GM10248 (cell line): ENCODE measurements at places on chromosomes 13 and 19.

DNA sequence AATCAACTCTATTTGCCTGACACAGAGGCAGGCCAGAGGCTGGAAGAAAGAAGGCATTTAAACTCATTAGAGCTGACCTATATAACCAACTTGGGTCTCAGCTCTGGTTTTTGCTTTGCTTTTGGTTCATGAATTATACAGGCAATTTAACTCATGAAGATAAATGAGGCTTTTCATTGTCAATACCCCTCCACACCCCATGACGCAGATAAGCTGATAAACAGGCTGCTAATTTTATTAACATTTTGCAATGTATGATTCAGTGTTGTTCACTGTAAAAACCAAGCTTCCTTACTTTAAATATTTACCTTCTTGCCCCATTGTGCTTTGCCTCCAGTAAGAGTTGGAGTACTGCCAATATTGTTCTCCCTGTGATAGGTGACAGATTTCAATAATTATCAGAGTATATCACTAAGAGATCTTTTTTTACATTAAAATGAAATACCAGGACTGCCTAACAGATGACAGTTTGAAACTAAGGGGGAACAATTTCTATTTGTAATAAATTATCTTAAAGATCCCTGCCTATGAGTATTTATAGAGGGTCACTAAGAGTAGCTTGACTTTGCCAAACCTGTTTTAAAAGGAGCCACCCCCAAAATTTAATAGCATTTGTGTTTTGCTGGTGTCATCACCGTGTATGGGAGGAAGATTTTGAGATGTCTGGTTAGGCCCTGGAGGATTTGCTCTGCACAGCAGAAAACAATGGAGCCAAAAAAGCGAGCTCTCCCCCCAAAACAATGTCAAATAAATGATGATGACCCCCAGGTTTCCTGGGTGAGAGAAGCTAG lies 472.7 kb upstream of the NBEA start:
- no peak for DNase-seq

DNA sequence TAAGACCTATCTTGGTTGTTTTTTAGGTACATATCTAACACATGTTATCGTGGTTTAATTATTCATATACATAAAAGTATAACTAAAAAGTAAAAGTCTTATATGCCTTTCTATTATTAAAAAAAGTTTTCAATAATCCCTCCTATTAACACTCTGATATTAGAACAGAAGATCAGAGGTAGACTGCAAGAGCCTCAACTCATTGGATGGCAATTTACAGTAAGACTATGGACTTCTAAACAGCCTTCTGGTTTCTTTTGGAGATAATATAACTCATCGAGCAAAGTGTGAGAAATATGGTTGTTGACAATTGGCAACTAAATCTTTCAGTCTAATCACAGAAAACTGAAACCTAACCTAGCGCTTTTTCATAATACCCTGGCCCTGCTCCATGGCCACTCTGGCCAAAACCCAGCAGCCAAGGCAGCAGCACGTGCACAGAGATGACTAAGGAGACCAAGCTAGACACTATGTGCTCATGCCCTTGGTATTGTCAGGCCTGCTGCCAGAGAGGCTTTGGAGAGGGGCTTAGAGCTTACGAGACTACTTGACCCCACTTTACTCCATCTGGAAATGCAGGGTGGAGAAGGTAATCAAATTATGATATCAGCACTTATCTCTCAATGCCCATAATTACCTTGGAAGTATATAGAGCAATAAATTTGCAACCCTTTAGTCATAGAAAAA lies 40.6 kb upstream of the EEF1AKMT1 start:
- DNase-seq = no peak

- DNase-seq = no peak
Observed at GRCh38 chr19:39966617-39967016, 4.3 kb upstream of the PSMC4 start.

DNA sequence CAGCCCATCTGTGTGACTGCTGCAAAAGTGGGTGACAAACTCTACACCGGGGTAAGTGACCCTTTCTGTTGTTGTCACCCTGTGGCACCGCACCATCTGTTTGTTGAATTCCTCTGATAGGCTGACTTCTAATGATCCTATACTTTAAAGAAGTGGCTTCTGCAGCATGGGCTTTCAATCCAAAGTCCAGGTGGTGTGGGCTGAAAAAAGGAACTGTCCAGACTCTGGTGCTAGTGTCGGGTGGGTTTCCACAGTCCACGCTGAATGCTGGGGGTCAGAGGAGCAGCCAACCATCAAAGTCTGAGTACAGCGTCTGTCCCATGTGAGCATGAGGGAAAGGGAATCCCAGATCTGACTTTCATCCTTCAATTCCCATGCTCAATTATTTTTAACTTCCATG lies 31.6 kb upstream of the SPATA13 start:
- no peak for DNase-seq

- no peak for DNase-seq
Observed at GRCh38 chr13:81568824-81569223, 1227.9 kb upstream of the SPRY2 start.

- DNase-seq = no peak
Observed at GRCh38 chr13:56412856-56413255, 727.9 kb upstream of the PRR20A start.

DNA sequence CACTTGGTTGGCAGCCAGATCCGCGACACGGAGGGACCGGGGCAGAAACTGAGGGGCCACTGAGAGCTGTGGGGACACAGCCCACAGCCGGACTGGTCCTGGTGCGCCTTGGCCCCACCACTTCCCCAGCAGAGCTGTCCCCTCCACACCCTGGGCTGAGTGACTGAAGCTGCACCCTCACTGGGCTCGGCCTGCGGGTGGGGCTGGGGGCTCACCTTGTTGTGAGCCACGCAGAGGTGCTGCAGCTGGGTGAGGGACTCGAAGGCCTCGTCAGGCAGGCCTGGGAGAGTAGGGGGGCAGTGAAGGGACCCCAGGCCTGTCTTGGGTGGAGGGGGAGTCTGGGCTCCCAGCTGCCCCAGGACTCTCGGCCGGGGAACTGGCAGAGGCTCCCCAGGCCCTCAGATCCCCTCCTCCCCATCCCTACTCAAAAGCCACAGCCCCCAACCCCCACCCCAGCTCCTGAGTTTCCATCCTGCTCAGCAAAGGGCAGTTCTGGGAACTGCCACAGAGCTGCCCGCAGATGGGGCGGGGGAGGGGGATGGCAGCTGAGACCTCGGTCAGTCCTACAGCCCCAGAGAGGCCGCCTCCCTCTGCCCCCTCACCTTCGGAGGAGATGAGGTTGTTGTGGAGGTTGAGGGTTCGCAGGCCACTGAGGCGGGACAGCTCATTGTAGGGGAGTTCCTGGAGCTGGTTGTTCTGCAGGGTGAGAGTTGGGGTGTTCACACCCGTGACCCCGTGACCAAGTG lies 2.3 kb downstream of the PODNL1 start:
- no peak for DNase-seq

DNA sequence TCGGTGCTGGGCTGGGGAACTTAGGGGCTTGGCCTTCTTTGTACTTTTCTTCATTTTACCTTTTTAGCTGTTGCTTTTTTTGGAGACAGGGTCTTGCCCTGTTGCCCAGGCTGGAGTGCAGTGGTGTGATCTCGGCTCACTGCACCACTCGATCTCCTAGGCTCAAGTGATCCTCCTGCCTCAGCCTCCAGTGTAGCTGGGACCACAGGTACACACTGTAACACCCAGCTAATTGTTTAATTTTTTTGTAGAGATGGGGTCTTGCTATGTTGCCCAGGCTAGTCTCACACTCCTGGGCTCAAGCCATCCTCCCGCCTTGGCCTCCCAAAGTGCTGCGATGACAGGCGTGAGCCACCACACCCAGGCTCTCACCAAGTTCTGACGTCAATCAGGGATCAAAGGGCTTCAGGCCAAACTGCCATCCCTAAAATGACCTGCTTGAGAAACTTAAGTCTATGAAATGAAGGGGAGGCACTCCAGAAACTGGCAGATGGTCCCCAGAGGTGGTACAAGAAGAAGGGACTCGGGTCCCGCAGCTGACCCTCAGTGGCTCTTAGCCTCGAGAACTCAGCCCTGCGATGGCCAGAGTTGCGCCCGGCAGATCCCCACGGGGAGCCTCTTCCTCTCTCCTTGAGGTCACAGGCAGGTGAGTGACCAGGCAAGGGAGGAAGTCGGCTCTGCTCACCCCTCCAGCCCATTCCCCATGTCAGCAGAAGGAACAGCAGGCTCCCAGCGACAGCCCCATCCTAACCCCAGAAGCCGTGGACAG lies 61.7 kb downstream of the GNG7 start:
- no peak for DNase-seq

DNA sequence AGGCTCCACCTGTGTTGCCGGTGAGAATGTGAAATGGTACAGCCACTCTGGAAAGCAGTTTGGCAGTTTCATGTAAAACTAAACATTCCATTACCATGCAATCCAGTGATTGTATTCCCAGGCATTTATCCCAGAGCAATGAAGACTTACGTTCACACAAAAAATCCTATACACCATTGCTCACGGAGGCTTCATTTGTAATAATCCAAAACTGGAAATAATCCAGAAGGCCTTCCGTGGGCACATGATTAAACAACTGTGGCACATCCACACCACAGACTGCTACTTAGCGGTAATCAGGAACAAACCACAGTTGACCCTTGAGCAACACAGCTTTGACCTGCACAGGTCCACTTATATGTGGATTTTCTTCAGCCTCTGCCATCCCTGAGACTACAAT lies 339.7 kb downstream of the MTUS2 start:
- no peak for DNase-seq

DNA sequence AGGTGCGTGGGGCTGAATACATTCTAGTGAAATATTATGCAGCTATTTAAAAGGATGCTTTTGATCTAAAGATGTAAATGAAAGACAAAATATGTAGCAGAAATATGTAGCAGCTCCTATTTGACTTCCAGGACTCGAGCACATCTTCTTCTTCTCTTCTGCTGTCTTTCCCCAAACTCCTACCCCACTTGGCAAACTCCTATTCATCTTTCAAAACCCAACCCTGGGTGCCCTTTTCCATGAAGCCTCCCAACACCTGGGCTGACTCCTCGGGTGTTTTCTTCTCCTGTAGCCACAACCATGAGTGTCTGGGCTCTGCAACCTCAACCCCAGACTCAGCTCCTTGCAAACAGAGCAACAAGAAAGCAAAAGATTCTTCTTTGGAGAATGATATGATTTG lies 11.1 kb downstream of the ACER1 start:
- DNase-seq = no peak

GRCh38 chr13:72384879-72385278 lies 342.6 kb downstream of the MZT1 start:
- DNase-seq = no peak

DNA sequence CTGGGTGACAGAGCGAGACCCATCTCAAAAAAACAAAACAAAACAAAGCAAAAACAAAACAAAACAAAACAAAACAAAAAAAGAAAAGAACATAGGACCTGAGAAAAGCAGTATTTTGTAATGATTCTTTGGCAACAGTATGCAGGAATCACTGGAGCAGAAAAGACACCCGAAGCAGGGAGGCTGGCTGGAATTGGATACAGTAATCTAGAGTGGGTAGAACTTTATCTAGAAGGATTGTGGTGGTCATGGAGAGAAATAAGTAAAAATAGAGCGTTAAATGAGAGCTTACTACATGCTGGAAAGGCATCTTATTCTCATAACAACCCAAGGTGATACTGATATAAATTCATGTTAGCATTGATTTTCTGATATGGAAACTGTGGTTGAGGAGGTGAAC lies 51.2 kb downstream of the KLF5 start:
- DNase-seq = no peak

DNA sequence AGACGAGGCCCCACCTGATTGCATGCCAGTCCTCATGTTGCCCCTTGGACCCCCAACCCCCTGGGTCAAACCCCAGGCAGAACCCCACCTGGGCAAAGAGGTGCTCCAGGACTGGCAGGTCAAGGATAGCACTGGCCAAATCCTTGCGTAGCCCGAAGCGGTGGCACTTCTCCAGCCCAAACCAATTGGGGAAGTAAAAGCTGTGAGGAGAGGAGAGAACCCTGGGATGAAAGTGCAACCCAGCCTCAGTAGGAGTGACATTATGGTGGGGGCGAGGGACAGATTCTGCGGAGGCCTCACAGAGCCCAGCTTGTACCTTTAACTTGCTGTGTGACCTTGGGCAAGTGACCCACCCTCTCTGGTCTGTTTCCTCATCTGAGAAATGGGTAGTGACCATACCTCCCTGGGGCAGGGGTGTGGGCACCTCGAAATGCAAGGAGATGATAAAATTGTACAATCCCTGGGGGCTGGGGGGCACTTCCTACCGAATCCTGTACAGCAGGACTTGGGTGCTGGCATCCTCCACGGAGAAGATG lies 4.4 kb downstream of the JAK3 start:
- no peak for DNase-seq

- no peak for DNase-seq
Observed at GRCh38 chr13:48621056-48621455, 32.7 kb upstream of the CYSLTR2 start.

DNA sequence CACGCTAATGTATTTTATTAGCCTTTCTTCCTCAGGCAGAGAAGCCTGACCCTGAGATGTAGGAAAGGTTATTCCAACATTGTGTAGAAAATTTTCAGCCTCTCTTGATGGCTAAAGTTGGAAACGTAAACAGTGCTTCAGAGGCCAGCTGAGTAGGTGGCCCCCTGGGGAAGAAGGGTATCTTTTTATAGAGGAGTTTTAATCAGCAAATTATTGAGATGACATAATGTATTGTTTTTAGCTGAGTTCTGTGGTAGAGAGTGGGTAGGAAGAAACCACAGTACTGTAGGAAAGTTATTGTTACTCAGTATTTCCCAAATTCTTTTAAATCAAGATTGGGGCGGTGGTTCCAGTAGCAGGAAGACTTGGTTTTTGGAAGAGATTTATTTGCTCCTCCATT lies 268.8 kb downstream of the DLEU7 start:
- no peak for DNase-seq

DNA sequence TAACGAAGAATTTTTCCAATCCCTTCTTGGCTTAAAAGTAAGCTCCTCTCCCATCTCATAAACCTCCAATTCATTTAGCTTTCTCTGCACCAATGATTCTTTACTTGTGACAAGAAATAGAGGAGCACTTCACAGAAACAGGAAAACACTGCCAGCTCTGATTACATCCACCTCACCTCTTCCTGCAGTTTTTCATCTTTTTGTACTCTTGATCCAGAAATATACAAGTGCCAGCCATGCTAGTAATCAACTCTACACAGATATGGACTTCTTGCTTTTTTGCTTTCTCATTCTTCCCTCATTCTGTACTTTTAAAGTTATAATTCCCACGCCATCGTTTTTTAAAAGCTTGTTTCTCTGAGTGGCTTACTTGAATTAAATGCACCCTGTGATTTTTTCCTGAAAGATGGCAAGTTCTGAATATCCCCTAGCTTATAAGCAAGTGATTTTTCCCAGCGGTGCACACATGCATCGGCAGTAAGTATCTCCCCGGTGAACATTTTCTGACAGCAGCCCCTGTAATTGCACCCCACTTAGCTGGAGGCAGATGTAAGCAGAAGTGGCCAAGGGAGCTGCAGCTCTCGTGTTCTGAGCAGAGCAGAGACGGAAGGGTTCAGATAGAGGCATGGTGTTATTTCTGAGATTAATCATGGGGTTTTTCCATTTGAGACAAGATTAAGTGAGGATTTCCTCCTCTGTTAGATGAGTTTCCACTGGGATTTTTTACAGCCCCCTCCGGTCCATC lies 340.7 kb downstream of the SLC7A1 start:
- DNase-seq = no peak

GRCh38 chr19:55406091-55406825 lies 1.3 kb downstream of the UBE2S start:
- no peak for DNase-seq
